ENCODE measurements at places on chromosomes 2 and 18. TPM values are rescaled to one million over a fixed set of nuclear protein-coding genes. Genes with fewer than 3 reads are reported as not detected.

Gene IL1B
- not detected for total RNA-seq

Gene KLHL29
- total RNA-seq, result 25.5 TPM

Gene LYG2
- total RNA-seq, result not detected

Gene CAB39
- 72.2 TPM for total RNA-seq

DNA sequence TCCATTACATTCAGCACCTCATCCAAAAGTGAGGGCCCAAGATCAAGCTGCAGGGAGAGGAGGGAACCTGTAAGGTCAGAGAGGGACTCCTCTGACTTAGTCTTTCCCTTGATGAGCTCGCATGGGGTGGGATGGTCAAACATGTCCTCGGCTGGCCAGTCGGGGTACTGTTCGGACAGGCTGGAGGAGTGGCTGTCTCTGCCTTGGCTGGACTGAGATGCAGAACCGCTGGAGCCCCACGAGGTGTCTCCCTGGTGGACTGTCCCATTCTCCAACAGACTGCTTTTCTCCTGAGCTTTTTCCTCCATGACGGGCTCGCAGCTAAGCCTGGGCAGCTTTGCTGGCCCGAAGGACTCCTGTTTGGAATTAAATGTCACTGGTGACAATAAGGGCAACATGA is 25.6 kb downstream of the CDC42EP3 start:
- no peaks in the 10 kb centered on the region for H3K27me3 ChIP-seq
- no peaks in the 10 kb centered on the region for H3K36me3 ChIP-seq
- peaks cover 86% of the 10 kb centered on the region for H3K4me1 ChIP-seq
- H3K27ac ChIP-seq, result peak overlapping the region; percentile 39
- no peak for DNase-seq
- no peak overlapping the region for H3K4me3 ChIP-seq
